ENCODE measurements at places on chromosomes 7 and 10.

DNA sequence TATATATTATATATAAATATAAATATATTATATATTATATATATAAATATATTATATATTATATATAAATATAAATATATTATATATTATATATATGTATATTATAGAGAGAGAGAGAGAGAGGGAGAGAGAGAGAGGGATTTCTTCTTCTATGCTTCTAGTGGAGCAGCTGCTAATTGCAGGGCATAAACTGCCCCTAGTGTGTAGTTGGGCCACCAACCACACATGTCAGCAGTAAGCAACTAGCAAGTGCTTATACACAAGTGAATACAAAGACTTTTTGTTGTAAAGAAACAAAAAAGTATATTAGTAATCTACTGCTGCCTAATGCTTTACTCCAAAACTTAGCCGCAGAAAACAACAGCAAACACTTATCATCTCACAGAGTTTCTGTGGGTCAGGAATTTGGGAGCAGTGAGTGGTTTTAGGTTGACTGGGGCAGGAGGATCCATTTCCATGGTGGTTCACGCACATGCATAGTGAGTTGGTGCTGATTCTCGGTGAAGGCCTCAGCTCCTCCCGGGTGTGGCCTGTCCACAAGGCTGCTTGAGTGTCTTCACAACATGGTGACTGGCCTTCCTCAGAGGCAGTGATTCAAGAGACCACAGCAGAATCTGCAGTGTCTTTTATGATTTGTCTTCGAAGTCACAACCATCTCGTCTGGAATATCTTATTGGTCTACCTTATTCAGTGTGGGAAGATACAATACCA, 25.5 kb upstream of the BAG3 start:
- DNase-seq = no peak

- DNase-seq = no peak
Observed at GRCh38 chr10:103062854-103063590, 130.1 kb downstream of the NT5C2 start.

DNA sequence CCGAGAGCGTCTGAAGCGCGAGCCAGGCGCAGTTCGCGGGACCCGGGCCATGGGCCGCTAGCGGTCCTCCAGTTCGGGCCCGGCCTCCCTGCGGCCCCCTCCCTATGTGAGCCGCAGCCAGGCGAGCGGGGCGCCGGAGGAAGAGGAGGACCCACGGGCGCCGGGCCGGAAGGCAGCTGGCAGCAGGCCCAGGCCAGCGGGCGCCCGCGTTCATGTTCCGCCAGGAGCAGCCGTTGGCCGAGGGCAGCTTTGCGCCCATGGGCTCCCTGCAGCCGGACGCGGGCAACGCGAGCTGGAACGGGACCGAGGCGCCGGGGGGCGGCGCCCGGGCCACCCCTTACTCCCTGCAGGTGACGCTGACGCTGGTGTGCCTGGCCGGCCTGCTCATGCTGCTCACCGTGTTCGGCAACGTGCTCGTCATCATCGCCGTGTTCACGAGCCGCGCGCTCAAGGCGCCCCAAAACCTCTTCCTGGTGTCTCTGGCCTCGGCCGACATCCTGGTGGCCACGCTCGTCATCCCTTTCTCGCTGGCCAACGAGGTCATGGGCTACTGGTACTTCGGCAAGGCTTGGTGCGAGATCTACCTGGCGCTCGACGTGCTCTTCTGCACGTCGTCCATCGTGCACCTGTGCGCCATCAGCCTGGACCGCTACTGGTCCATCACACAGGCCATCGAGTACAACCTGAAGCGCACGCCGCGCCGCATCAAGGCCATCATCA, 1.1 kb downstream of the ADRA2A start:
- peak; percentile 35 for DNase-seq

DNA sequence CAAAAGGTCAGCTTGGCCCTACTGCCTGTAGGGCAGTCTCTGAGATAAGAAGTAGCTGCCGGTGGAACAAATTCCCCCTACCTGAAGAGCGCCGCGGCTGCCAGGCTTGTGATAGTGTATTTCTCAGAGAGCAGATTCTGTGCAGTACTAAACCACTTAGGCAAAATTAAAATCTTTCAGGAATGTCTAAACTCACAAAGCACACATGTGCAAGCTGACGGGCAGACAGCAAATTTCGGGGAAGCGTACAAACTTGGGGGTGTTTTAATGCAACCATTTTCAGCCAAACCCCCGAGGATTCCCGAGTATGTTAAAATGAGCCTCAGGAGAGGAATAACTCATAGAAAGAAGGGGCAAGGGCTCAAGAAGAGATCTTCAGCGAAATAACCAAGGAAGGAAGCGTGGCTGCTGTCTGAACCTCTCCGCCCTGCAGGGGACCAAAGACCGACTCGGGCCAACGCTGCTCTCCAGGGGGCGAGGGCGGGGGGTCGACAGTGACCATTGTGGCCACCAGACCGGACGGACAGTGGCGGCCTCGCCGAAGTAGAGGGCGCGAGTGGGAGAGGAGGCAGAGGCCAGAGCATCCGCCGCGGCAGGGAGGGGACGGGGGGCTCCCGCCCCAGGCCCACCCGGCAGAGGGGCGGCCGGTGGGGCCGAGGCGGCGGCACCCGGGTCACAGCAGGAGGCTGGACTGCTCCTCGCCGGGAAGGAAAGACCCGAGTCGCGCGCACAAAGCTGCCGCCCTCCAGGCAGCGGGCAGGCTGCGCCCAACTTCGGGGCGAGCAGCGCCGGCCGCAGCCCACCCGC, 819 bp downstream of the HYCC1 start:
- peak; percentile 34 for DNase-seq

GRCh38 chr10:61110188-61110844, 166.3 kb upstream of the RHOBTB1 start:
- no peak for DNase-seq

GRCh38 chr7:29143751-29144150, 2.6 kb downstream of the CPVL start:
- no peak for DNase-seq

DNA sequence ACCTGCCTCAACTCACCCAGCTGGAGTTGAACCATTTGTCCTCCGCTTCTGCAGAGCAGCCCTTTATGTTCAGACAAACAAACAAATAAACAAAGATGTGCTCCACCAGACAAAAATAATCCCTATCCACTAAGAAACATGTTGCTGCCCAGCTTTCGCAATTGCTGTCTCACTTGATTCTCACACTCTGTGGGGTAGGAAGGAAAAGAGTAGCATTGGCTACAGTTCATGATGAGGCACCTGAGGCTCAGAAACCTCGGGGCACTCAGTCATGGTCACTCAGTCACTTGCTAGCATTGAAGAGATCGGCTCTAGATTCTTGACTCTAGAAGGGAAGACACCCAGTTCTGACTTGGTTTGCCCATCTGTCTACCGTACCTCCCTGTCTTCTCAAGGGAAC, 88.0 kb upstream of the ZMIZ1 start:
- DNase-seq = no peak

- DNase-seq = no peak
Observed at GRCh38 chr10:88866454-88866853, 13.6 kb upstream of the STAMBPL1 start.

DNA sequence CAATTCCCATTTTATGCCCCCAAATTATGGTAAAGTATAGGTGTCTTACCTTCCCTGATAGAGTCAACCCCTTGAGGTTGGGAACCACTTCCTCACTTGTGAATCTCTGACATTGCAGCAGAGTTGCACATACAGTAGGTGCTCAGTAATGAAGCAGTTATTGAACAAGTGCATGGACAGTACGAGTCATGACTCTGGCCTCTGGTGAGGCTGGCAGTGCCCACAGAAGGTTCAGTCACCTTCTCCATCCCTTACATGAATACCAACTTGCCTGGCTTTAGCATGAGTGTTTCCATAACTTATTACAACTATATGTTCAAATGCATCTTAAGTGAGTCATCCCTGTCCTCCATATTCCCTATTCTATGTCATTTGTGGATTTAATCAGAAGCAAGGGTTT, 340.0 kb downstream of the ELMO1 start:
- DNase-seq = no peak

DNA sequence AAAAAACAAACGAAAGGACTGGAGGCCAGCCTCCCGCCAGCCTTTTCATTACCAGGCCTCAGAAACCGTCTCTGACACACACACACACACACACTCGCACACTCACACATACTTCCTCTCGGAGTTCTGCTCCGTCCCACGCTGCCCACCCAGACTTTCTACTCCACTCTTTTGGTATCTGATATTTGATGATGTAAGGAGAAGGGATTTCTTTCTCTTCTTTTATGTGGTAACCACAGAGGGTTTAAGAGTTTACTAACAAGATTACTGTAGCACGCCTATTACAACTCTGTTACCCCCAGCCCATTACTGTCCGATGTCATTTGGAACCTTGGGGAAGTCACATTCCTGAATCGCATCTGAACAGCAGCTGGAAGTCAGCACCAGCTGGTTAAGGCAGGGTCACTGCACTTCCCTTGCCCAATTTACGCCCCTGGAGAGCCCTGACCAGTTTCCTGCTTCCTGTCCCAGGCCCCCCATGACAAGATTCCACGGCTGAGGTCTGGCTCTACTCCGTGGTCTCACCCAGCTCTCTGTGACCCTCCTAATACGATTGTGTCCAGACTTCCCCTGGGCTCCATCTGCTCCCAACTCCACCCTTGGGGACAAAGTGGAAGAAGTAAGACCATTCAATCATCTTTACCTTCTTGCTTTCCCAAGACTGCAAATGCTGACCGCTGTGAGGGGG, 1.1 kb downstream of the DENND2A start:
- peak; percentile 40 for DNase-seq

DNA sequence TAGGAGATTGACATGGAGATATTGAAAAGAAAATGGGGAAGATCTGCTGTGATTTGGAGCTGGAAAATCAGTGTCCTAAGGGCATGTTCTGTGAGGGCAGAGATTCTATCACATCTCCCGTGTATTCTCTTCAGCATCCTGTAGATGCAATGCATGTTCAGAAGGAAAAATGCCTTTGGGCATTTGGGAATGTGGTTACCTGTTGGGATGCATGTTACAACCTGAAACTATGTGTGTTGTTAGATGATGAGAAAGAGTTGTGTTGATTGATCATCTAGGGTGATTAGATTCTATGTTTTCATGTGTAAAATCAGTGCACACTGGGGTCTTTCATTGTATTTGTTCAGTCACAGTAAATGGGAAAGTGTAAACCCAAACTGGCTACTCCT, 14.7 kb downstream of the CUZD1 start:
- no peak for DNase-seq

- DNase-seq = no peak
Observed at GRCh38 chr10:122287570-122287969, 16.5 kb downstream of the BTBD16 start.

- DNase-seq = no peak
Observed at GRCh38 chr7:72405871-72406270, 6.3 kb downstream of the CALN1 start.

- no peak for DNase-seq
Observed at GRCh38 chr7:44313016-44313415, 12.4 kb downstream of the CAMK2B start.

- DNase-seq = no peak
Observed at GRCh38 chr10:28217848-28218247, 85.0 kb downstream of the MPP7 start.

GRCh38 chr10:93875032-93875358, 18.8 kb upstream of the SLC35G1 start:
- no peak for DNase-seq

- no peak for DNase-seq
Observed at GRCh38 chr10:116429288-116429977, 1.8 kb downstream of the PNLIPRP3 start.

DNA sequence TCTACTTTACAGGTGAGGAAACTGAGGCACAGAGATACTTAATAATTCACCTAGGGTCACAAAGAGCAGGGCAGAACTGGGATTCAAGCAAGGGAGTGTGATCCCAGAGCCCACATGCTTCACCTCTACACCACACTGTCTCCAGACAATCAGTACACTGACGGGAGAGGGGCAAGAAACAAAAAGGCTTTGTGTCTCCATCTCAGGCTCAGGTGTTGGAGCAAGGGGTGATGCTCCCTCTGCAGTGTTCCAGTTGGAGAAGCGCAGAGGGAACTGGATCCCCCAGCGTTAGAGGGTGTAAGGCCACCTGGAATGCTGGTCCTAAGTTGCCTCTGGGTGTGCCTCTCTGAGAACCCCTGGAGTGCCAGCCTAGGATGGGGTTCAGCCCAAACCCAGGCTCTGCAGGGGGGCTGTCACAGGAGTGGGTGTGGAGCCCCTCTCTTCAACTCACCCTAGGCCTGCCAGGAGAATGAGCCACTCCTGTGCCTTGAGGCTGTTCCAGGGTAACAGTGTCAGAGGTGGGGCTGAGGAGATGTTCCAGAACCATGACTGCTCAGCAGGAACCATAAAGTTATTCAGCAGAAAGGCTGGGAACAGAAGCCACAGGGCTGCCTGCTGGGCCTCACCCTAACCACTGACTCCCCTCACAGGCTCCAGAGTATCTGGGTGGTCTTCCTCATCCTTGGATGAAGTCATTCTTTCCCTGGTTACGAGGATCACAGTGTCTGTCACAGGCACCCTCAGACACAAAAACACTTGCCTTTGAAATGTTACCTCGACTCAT, 5.5 kb downstream of the RBP4 start:
- DNase-seq = no peak

GRCh38 chr7:34109936-34110780, 204.8 kb downstream of the BMPER start:
- no peak for DNase-seq

- no peak for DNase-seq
Observed at GRCh38 chr10:22609251-22609650, 105.1 kb downstream of the PIP4K2A start.

DNA sequence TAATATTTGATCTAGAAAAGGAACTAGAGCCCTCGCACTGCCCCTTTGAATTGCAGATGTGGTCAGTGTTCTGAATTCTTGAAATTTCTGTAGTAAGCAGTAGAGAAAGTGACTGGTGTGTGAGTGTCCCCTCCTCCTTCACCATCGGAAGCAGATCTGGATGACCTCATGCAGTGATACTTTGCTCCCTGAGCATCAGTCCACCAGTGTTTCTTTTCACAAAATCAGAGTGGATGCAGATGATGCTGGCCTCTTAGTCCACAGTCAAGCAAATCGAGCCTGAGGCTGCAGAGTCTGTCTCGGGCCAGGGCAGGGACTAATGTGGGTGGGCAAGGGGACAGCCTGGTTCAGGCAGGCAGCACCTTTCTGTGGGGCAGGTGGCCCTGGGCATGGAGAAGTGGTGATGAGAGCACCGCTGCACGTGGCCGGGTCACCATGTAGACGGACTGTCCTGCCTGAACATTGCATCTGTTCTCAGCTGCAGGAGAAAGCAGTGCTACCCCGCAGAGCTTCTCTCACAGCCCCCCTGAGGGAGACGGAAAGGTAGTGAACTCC, 5.4 kb downstream of the INSIG1 start:
- no peak for DNase-seq

- DNase-seq = no peak
Observed at GRCh38 chr7:121530227-121531174, 134.4 kb upstream of the FAM3C start.

GRCh38 chr10:38605153-38605661, 511.1 kb downstream of the ZNF37A start:
- no peak for DNase-seq

DNA sequence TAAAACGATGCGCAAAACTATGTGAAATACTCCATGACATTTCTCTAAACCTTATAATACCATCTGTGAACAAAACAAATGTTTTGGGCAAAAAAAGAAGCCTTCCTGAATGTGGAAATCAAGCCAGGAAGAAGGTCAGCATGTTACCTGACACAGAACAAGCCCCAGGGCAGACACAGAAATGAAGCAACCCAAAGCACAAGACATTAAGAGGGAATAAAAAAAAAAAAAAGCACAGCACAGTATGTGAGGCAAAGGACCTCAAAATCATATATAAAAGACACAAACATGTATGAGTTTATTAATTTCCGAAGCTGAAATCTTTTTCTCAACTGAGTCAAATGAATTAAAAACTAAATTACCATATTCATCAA, 161.8 kb downstream of the SKIDA1 start:
- DNase-seq = no peak

Measured in SK-N-DZ (cell line).